ENCODE measurements at places on chromosomes 12 and 14.
A peak's percentile ranks its signal among the peaks of the same experiment; 100 is the strongest.

DNA sequence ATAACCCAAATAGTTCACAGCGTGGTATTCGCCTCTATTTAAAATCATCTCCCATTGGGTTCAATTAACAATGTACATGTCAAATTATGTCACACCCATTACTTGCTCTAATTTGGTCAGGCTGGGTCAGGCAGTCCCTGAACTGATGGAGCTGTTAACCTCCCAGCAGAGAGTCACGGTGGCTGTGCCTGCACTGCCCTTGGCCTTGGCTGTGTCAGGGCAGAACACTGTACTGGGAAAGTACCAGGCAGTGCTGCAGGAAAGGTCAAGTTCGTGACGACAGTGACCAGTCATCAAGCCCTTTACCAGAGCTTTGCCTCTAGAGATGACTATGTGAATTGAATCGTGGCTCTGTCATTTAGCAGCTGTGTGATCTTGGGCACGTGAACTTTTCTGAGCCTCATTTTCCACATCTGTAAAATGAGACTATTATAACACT, 100.0 kb downstream of the ARF6 start:
- no peak for DNase-seq

GRCh38 chr12:6262211-6262610, 48.3 kb upstream of the PLEKHG6 start:
- DNase-seq: no peak

DNA sequence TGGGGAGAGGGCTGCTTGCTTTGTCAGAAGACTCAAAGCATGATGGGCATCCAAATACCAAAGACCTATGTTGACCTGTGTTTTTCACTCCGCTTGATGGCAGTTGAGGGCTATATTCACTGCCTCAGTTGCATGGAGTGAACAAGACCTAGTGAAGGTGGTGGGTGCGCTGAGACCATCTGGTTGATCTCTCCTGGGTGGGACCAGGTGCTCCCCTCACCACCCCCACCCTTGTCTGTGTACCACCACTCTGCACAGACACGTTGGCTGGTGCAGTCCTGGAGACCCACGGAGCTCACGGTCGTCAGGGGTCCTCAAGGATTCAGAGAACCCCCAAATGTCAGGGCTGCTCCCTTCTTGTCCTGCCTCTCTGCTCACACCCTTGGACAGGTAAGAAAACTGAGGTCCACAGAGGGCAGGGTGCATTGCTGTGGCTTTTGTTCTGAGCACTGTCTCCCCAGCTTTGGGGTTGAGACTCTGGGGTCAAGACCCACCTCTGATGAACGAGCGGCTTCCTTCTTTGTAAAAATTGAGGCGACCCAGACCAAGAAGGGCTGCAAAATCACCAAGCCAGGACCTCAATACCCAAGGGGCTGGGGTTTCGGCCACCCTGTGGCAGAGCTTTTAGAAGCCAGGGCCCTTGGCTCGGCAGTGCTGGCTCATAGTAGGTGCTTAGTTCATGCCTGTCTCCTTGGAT, 166.3 kb upstream of the RTL1 start:
- DNase-seq: no peak

GRCh38 chr12:83168751-83169150, 482.0 kb downstream of the TMTC2 start:
- DNase-seq: no peak

DNA sequence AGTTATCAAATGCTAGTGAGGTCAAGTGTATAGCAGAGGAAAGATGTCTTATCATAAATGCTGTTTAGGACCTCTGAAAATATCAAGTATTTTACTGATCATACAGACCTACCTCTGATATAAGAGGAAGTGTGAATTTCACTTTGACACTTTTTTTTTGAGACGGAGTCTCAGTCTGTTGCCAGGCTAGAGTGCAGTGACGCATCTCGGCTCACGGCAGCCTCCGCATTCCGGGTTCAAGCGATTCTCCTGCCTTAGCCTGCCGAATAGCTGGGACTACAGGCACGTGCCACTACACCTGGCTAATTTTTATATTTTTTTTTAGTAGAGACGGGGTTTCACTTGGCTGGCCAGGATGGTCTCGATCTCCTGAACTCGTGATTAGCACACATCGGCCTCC, 55.1 kb upstream of the PIK3C2G start:
- no peak for DNase-seq

DNA sequence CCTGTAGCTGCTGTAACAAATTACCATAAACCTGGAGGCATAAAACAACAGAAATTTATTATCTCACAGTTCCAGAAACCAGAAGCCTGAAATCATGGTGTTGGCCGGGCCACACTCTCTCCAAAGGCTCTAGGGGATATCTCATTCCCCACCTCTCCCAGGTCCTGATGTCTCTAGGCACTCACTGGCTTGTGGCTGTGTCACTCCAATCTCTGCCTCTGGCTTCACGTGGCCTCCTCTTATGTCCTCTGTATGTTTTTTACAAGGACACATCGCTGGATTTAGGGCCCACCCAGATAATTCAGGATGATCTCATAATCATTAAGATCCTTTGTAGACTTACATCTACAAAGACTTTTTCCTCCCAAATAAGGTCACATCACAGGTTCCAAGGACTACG, 8.0 kb downstream of the GALNT4 start:
- no peak for DNase-seq

GRCh38 chr14:62602712-62603111, 442.5 kb downstream of the KCNH5 start:
- DNase-seq: no peak

- no peak for DNase-seq
Observed at GRCh38 chr14:95231966-95232633, 74.8 kb upstream of the DICER1 start.

GRCh38 chr12:49827051-49827400, 1.2 kb downstream of the NCKAP5L start:
- no peak for DNase-seq

DNA sequence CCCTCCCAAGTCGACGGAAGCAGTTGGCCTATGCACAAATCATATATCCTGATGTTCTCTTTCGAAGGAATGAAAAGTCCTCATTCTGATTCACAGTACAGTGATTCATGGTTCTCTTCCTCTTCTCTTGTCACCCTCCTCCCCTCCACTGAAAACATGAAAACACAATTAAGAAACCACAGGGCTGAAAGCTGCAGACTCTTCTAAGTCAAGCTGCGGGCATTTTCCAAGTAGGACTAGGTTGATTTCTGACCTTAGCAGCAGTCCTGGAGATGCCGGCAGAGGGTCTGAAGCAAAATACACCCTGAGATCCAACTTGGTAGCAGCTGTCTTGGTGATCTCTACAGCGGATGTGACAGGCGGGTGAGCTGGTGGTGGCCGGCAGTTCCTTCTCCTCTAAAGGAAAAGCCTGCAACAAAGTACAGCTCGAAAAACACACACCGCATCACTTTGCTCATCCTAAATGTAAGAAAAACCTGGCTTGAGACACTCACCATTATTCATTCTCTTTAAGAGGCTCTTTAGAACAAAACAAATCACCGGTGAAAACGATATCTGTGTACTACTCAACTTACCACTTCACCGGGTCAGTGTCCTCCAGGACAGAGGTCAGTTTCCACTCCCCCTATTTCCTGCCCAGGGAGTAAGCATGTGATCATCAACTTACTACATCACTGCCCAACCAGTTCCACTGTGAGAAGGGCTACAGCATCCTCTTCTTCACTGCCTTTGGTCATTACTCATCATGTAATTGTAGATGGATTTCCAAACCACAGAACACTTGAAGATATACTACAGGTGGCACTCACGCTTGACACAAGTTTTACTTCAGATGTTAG, 6.0 kb downstream of the TMCC3 start:
- no peak for DNase-seq

GRCh38 chr12:57935839-57936512, 5.4 kb upstream of the ATP23 start:
- peak; percentile 48 for DNase-seq

DNA sequence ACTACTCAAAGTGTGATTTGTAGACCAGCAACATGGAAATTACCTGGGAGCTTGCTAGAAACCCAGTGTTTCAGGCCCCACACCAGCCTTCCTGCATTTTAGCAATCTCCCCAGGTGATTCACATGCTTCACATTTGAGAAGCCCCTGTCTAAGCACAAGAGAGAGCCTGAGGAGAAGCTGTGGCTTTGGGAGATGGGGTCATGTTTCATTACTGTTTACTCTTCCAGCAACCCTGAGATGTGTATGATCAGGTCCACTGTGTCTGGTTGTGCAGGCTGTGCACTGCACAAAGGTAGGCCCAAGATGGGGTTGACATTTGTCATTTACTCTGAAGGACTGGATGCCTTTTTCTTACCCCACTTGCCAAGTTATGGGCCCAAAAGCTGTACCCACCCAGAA, 190.1 kb downstream of the SLC41A2 start:
- DNase-seq: no peak

DNA sequence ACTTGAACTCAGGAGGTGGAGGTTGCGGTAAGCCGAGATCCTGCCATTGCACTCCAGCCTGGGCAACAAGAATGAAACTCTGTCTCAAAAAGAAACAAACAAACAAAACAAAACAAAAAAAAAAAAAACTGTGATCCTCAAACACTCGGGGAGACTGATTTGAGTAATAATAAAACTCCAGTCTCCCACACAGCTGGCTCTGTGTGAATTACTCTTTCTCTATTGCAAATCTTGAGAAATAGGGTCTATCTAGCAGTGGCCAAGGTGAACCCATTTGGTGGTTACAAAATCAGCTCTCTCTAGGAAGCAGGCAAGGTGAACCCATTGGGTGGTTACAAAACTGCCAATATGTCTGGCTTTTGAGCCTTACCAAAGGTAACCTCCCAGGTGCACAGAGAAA, 6.0 kb upstream of the ACOT6 start:
- DNase-seq: no peak

GRCh38 chr14:68977718-68978171, 1.4 kb downstream of the ACTN1 start:
- no peak for DNase-seq

DNA sequence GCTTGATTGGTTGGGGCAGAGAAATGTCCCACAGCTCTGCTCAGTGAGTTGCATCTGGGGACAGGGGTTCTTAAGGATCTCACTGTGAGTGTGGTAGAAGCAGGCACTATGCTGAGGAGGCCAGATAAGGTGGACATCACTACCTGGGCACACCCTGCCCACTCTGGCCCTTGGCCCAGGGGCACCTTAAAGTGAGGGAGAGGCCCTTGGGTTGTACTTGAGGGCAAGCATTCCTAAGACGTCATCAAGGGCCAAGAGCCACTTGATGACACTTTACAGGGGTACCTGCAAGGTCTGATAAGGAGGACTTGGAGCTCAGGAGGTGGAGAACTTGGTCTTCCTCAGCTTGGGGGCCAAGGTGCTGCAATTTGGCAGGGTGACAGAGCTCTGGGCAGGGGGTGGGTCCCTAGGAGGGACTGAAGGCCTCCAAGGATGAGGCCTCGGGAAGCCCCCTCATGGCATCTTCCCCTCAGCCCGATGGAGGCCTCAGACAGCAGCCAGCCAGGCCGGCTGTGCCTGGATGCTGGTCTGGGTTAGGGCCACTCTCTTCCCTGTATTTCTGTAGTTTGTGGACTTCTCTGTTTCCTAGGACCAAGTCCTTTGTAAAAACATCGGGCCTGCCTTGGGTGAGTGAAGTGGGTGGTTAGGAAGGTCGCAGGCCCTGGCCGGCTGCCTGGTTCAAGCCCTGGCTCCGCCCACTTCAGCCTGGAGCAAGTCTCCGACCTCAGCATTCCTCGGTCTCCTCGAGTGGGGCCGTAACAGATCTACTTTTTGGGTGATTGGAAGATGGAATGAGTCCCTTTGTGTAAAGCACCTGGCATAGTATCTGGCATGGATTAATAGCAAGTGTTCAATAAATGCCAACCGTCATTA, 24.8 kb downstream of the GPR68 start:
- DNase-seq: no peak

DNA sequence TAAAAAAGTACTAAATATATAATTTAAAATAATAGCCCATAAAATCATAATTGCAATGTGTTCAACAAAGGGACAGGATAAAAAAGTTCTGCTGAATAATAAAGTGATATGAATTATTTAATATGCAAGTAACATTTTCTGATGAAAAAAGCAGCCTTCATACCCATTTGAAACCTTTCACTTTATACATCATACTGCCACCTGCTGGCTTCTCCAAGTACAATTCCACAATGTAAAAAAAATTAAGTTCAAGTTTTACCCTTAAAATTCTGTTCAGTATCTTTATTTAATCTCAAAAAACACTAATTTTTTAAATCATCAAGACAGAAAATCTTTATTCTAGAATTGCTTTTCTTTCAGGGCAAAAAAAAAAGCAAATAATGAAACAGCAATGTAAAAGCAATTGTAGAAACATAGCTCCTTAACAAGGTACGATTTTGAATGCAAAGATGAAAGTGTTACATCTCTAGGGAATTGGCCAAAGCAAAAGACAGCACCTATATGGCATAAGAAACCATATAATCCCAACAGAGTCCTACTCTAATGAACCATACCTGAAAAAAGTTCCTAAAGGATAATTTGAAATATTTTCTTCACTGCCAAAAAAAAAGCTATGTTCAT, 15.0 kb downstream of the MDM1 start:
- peak; percentile 37 for DNase-seq

- DNase-seq: no peak
Observed at GRCh38 chr14:58160561-58160960, 8.5 kb upstream of the ARMH4 start.

DNA sequence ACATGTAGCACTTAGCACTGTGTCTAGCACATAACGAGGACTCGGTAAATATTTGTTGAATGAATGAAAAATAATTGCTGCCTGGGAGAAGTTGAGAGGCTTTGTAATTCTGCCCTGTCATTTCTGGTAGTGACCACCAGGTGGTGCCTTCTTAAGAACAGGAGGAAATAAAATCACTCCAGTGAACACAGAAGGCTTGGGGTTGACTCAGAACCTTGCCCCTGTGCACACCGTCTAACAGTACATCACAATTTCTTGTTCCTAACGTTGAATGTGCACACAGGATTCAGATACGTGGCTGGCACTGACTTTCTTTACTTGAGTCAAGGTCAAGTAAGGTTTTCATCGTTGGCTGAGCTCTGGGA, 91.8 kb downstream of the RGS6 start:
- DNase-seq: peak; percentile 39

- DNase-seq: no peak
Observed at GRCh38 chr12:122202017-122202416, 1.5 kb upstream of the B3GNT4 start.

GRCh38 chr12:92431146-92431545, 271.6 kb upstream of the PLEKHG7 start:
- DNase-seq: no peak
